ENCODE measurements at places on chromosomes 2 and 18.

GRCh38 chr18:7946734-7947377 is 379.7 kb downstream of the PTPRM start:
- DNase-seq = no peak

GRCh38 chr18:3660739-3661515 is 211.0 kb downstream of the TGIF1 start:
- no peak for DNase-seq

- DNase-seq = no peak
Measured at GRCh38 chr2:137123226-137123625, 357.9 kb downstream of the THSD7B start.

GRCh38 chr2:127106457-127106990 is 430 bp downstream of the BIN1 start:
- DNase-seq = no peak

- no peak for DNase-seq
Measured at GRCh38 chr2:134399096-134399495, 145.2 kb downstream of the MGAT5 start.

DNA sequence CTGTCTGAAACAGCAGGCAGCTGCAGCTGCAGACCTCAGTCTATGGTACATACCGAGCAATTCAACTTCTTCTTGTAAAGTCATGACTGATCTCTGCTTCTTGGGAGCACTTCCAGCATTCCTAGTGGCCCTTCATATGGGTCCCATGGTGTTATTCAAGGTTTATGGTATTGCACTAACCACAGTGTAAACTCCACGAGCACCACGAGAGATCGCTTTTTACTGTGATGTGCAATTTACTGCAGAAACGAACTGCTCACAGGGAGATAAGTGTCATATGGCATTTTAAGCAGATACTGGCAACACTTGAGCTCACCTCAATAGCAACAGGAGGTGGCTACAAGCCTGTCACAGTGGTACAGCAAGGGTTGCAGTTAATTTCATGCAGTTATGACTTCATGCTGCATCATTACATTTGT is 38.6 kb upstream of the SH3BP4 start:
- no peak for DNase-seq

DNA sequence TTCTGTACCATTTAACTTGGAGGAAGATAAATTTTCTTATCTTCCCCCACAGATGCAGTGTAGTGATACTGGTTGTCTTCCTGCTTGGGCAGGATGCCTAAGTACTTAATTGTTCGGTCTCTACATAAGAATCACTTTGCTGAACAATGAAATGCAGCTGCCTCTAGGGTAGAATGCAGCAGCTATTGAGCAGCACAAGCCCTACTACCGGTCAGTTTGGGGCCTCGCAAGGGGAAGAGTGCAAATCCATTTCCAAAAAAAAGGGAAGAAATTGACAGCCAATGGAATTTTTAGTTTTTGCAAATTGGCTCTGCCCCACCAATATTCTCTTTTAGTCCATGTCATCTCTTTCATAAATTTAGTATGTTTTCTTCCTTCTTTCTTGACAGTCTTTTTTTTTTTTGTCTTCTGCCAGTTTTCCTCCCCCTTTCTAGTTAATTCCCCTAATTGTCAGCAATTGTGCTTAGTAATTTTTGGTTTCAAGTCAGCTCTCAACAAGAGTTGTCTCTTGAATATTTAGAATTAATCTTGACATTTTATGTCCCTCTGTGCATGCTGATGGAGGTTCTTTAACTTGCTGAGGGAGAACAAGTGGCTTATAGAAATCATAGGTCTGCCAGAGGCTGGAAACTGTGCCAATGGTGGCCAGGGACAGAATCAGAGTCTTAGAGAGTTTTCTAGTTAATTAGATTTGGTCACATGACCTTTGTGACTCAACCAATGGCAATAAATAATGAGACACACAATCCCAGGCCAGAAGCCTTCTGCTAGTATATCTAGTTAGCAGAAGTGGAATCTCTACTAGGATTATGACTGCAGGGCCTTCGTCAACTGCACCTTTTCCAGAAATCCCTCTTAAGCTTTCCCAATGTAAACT is 270.0 kb downstream of the CTNNA2 start:
- no peak for DNase-seq

- no peak for DNase-seq
Measured at GRCh38 chr18:58699551-58699950, 28.3 kb downstream of the MALT1 start.

DNA sequence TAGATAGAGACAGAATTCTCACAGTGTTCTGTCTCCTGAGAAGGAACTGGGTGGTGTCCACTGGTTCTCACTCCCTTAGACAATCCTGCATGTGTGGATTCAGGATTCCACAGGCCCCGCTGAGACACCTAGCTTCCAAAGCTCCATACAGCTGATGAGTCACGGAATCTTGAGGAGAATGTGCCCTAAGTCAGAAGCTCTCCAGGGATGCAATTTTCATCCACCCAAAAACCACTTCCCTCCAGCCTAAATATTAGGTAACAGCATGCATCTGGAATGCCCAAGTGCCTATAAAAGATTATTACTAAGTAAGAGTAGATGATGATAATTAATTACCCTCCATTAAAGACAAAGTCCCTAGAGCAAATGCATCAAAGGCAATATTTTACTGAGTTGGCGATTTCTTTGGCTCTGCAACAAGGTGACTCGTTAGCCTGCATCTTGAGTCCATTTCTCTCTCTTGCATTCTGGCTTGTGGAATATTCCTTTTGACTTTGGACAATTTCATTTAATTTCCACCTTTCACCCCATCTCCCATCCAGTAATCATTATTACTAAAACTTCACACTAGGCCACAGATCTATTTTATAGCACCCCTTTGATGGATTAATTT is 475.1 kb downstream of the TNS1 start:
- DNase-seq = no peak

DNA sequence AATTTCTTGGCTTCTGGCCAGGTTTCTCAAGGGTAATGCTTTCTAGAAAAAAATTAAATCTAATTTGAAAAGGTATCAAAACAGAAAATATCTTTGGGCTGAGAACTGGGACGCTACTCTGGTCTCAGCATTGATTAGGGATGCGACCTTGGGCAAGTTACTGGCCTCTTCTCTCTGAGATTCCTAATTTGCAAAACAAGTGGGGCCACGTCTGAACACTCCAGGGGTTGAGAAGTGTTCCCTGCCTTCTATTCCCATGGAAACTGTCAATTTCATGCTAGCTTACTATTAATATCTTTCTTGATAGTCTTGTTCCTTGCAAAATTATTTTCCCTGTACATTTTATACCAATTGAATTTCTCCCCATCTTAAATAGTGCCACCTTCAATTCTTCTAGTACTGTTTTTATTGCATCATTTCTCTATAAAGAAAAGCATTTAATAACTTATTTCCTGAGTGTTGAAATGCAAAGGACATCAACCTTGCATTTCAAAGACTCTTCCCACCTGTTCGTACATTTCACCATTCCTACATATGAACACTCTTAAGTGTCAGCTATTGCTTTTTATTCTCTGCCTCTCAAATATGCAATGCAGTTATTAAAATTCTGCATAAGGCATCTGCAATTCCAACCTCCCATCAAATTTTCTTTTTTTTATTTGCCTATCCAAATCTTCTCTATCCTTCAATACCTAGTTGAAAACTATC is 118.3 kb upstream of the DSEL start:
- DNase-seq = no peak

GRCh38 chr18:29041976-29042375 is 865.0 kb upstream of the CDH2 start:
- no peak for DNase-seq

All from SW 1271 (cell line).